Stimulated activated CD8-positive, alpha-beta memory T cell treated with anti-CD3 and anti-CD28 coated beads, Interleukin-7, amount 100 ng/mL, for 1 hour (primary cell): ENCODE measurements at places on chromosomes 1 and 21.

DNA sequence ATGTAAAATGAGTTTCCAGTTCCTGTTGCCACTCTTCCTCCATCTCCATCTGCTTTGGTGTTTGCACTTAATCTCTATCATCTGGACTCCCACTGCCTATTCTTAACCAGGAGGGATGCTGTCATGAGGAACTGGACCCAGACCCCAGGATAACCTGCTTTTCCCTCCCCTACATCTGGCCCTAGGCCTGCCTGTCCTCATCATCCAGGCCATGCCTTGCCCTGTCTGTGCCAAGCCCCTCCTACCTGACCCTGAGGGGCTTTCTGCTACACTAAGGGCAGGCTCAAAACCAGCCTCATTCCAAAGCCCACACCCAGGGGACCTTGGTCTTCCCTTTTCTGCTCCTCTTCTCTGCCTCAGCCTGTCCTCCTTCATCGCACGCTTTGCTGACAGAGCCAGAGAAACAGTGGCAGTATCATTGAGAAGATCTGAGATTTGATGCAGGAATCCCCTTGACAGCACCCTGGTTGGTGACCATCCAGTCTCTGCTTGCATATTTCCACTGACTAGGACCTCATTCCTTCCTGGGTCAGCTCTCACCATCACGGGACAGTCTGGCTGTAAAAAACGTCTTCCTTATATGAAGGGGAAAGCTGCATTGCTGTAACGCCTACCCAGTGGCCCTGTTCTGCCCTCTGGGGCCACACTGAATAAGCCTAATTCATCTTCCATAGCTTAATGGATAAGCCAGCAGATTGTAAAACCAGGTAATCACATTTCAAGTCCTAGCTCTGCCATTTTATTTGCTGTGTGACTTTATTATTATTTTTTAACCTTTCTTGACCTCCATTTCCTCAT is 38.8 kb downstream of the PLXNA2 start:
- DNase-seq, result no peak

GRCh38 chr1:109312246-109312645 is 5.4 kb upstream of the MYBPHL start:
- no peak for DNase-seq

DNA sequence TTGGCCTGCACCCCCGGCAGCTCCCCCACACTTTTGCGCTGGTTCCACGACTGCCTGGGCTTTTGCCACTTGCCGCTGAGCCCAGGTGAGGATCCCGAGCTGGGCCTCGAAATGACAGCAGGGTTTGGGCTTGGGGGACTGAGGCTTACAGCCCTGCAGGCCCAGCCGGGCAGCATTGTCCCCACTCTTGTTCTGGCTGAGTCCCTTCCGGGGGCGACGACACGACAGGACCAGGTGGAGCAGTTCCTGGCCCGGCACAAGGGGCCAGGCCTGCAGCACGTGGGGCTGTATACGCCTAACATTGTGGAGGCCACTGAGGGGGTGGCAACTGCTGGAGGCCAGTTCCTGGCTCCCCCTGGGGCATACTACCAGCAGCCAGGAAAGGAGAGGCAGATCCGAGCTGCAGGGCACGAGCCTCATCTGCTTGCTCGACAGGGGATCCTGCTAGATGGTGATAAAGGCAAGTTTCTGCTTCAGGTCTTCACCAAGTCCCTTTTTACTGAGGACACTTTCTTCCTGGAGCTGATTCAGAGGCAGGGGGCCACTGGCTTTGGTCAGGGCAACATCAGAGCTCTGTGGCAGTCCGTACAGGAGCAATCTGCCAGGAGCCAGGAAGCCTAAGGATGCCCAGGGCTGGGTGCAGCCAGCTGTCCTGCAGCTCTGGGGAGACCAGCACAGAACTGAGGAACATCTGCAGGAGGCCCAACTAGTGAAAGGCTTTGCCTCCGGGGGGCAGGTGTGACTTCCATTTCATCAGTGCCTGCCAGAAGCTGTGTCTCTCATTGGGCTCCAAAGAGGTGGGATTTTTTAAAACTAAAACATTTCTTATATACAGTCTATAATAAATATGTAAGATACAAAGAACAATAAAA is 1.2 kb downstream of the HPDL start:
- DNase-seq, result no peak

DNA sequence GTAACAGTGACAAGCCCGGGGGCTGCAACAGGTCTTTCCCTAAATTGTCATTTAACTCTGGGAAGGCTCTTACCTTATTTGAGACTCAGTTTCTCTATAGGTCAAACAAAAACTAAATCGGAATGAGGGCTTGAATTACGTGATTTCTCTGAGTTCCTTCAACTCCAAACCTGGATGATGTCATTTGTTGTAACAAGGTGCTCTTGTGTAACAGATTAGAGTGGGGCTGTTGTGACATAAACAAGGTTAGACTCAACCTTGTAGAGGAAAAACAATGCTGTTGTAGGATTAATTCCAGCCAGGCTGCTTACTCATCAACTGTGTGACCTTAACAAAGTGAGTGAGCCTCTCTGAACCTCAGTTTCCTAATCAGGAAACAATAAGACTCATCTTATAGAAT is 74.4 kb downstream of the SUSD4 start:
- DNase-seq, result no peak

GRCh38 chr1:212045981-212046380 is 10.4 kb downstream of the DTL start:
- DNase-seq, result no peak

- no peak for DNase-seq
Measured at GRCh38 chr21:44778499-44778911, 23.1 kb downstream of the UBE2G2 start.

DNA sequence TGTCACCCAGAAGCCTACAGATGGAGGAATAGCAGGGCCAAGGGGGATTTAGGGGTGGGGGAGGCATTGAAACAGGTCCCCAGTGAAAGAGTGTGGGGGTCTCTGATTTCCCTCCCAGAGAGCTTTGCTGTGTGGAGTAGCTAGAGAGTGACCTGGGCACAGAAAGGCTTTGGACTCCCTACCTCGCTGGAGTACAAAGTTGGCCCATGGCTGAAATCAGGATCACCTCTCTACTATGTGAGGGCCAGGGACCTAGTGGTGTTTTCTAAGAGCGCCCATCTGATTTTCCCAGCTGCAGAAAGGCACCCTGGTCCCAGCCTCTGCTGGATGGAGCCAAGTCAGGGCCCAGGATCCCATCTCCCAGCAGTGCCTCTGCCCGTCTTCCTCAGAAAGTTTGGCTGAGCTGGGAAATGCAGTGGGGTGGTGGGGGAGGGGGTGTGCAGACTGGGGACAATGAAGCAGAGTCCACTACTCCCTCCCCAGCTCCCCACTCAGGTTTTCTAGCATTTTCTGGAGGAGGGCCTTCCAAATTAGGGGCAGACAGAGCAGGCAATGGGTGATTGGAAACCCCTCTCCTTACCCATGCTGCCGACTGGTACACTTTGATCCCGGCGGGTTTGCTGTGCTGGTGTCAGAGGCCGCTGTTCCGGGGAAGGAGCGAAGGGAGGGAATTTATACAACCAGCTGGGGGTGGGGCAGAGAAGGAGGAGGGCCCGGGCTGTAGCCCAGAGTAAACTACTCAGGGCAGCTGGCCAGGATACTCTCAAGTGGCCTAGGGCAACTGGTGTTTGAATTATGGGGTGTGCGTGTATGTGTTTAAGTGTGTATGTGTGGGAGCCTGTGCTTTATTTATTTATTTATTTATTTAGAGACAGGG is at the start of gene SELENBP1:
Gene SELENBP1, minus strand, starts transcription at position 648 of the 877 bp plus-strand sequence. Its CDS starts 64 bp downstream, at position 584.
- no peak for DNase-seq

DNA sequence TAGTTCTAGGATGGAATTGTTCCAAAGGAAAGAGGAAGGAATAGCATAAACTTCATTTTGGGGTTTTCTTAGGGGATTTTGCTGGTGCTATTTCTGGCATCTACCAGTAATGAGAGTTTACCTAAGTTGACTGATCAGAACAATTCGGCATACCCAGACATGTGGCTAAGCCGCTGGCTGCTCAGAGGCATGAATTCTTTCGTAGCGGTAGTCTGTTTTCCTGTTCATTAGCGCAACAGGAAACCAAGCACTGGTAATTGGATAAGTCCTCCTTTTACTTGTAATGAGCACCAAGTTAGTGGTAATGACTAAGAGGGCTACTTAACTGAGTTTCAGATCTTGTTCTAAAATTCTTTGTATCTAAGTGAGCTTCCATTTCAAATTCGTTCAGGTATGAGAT is 38.6 kb downstream of the C21orf91 start:
- DNase-seq, result no peak
